ENCODE measurements at places on chromosomes 11 and 22.

GRCh38 chr11:120336641-120337354 is 585 bp downstream of the ARHGEF12 start:
- peak; percentile 57 for DNase-seq

- no peak for DNase-seq
Measured at GRCh38 chr11:133924661-133925060, 32.1 kb downstream of the IGSF9B start.

- DNase-seq: no peak
Measured at GRCh38 chr22:17797721-17798559, 23.7 kb upstream of the BID start.

DNA sequence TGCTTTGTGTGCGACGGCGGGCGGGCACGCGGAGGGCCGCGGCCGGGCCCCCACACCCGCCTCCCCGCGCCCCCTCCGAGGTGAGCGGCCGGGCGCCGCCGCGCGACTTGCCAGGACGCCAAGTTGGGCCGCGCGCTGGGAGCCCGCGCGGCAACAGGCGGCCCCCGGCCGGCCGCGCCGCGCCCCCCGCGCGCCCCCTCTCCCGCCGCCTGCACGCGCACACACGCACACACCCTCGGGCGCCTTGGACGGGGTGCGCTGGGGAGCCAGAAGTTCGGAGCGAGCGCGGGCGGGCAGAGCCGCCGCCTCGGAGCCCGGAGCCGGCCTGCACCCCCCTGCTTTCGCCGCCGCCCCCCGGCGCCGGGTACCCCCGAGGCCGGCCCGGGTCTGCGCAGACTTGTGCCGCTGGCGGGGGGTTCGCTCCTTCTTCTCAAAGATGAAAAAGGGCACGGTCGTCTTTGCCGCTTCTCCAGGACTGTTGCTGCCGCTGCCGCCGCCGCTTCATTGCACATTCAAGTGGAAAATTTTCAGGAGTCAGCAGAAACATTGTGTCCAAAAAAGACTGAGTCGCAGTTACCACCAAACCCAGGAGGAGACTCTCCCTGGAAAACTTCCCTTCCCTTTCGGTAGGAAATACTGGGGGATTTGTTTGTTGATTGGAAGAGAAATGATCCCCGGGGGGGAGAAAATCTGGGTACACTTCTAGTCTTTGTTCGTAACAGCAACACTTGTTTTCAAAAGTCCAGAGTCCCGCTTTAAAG is 895 bp downstream of the TEAD1 start:
- DNase-seq: no peak

DNA sequence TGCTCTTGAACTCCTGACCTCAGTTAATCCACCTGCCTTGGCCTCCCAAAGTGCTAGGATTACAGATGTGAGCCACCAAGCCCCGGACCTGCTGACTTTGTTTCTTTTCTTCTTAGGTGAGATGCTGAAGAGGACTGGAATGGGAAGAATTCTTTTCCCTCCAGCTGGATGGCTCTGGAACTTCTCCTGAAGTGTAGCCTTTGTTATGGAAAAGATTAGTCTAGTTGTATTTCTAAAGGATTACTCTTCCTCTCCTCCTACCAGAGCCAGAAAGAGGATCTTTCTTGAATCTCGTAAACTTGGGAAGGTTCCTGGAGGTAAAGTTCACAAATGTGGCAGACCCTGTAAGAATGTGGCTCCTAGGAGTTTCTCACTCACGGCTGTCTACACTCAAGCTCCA is 95.4 kb upstream of the LARGE1 start:
- DNase-seq: no peak

- no peak for DNase-seq
Measured at GRCh38 chr11:44046182-44046581, 1.6 kb upstream of the ACCSL start.

GRCh38 chr22:20760084-20760483 is 13.8 kb upstream of the SERPIND1 start:
- no peak for DNase-seq

DNA sequence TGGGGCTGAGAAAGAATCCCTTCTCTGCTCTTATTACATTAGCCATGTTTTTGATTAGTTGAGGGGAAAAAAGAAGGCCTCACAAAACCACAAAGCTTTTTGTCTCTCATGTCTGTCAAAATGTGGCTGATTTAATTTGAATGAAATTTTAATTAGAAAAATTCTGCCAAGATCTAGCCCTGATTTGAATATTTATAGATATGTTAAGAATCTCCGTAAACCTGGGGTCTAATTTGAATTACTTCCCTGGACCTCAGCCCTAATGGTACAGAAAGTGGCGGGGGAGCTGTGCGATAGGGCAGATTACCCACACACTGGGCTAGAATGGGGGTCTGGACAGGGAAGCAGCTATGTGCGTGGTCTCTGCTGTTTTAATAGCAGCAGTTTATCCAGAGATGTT is 141.3 kb upstream of the TTC12 start:
- no peak for DNase-seq

- DNase-seq: peak; percentile 70
Measured at GRCh38 chr22:47337161-47337621, 574.7 kb downstream of the TBC1D22A start.

DNA sequence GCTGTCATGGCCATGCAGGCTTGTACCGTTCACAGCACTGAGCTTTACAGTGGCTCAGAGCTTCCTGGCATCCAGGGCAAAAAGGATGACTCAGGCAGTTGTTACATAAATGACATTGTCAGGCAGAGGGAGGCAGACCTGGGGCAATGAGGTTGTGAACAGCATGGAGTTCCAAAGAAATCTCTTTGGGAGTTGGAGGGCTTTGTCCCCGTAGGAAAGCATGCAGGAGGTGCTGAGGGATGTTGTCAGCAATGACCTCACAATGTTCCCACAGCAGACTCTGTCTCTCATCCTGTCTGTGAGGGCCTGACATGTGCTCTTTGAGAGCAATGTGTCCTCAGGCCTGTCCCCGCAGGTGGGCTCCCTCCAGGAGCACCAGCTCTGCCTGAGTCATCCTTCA is 25.9 kb upstream of the PDE2A start:
- DNase-seq: peak; percentile 38

Data from fibroblast of skin of scalp (primary cell).